Heart left ventricle (tissue), 16 donors: ENCODE measurements at places on chromosomes 16 and 17.

- H3K4me3 ChIP-seq, result no peak overlapping the region
- DNase-seq, result no peak
- H3K4me1 ChIP-seq, result no peaks in the 10 kb centered on the region
Measured at GRCh38 chr16:69544088-69544487, 21.7 kb upstream of the NFAT5 start.

DNA sequence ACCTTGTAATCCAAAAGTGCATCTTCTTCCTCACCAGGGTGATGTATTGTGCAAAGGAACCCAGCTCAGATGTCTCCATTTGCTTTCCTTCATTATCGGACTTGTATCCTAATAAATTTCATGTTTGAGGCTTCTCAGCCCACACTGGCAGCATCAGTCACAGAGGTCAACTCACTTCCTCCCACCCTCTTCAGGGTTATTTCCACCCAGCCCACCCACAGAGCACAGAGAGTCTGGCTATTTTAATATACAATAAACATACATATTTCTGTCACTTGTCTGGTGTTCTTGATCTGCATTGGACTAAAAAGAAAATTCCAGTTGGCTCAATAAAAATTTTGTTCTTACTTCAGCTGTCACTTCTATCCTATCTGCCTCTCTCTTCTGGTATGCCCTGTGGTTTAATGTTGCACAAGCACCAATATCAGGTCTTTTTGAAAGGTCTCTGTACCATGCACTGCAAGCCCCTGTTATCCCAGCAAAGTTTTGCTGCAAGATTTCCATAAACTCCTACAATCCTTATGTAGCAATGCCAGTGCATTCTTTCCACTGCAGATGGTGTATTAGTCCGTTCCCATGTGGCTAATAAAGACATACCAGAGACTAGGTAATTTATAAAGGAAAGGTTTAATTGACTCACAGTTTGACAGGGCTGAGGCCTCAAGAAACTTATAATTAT, 201.8 kb downstream of the CDH11 start:
- H3K4me1 ChIP-seq, result no peaks in the 10 kb centered on the region
- H3K27ac ChIP-seq, result no peak overlapping the region
- H3K36me3 ChIP-seq, result no peaks in the 10 kb centered on the region
- DNase-seq, result no peak
- H3K27me3 ChIP-seq, result no peaks in the 10 kb centered on the region

- H3K4me3 ChIP-seq, result no peak overlapping the region
- no peaks in the 10 kb centered on the region for H3K36me3 ChIP-seq
- H3K4me1 ChIP-seq, result no peaks in the 10 kb centered on the region
- peaks cover 7% of the 10 kb centered on the region for H3K27me3 ChIP-seq
- DNase-seq, result no peak
Measured at GRCh38 chr17:71828182-71828596, 292.6 kb upstream of the SOX9 start.

GRCh38 chr16:1787322-1788094, 4.7 kb downstream of the NUBP2 start:
- H3K27ac ChIP-seq, result no peak overlapping the region
- DNase-seq, result no peak
- peaks cover 12% of the 10 kb centered on the region for H3K4me1 ChIP-seq
- peaks cover 32% of the 10 kb centered on the region for H3K36me3 ChIP-seq

- H3K27ac ChIP-seq, result no peak overlapping the region
- no peak overlapping the region for H3K4me3 ChIP-seq
- H3K27me3 ChIP-seq, result no peaks in the 10 kb centered on the region
- no peaks in the 10 kb centered on the region for H3K36me3 ChIP-seq
- H3K4me1 ChIP-seq, result no peaks in the 10 kb centered on the region
Measured at GRCh38 chr17:42174126-42174783, 6.7 kb downstream of the KCNH4 start.

DNA sequence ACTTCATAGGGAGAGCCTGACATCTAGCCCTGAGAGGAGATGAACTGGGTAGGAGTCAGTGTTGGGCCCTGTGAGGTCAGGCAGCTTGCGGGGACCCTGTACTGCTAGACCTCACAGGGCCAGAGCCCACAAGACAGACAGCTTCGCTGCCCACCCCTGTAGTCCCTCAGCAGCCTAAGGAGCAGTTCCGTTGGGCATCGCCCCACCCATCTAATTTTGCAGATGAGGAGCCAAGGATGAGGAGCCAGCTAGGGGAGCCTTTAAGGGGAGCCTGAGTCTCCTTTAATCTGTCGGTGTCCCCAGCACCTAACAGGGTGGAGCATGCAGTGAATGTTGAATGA, 755 bp upstream of the TUFM start:
- H3K27ac ChIP-seq, result peak overlapping the region; percentile 93
- peak overlapping the region; percentile 75 for H3K4me3 ChIP-seq
- H3K27me3 ChIP-seq, result no peaks in the 10 kb centered on the region
- H3K36me3 ChIP-seq, result peaks cover 30% of the 10 kb centered on the region
- peaks cover 17% of the 10 kb centered on the region for H3K4me1 ChIP-seq
- DNase-seq, result no peak

DNA sequence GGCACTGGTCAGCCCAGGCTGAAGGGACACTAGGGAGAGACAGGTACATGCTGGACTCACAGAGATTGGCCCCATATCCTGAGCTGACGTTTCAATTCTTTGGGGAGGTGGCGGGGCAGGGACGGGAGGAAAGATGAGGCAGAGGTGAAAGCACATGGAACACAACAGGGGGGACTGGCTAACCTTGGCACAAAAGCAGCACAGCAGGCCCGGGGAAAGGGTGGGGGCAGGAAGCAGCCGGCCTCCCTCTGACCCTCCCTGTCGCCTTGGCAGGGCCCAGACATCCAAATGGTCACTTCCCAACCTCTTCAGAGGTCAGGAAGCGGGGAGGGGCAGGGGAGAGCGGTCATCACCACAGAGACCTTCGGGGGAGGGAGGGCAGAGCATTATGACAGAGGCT, 6.6 kb downstream of the VAT1 start:
- H3K4me3 ChIP-seq, result no peak overlapping the region
- peaks cover 61% of the 10 kb centered on the region for H3K4me1 ChIP-seq
- H3K27me3 ChIP-seq, result no peaks in the 10 kb centered on the region

GRCh38 chr17:6503641-6504195, 52.6 kb downstream of the PITPNM3 start:
- no peaks in the 10 kb centered on the region for H3K36me3 ChIP-seq
- H3K4me3 ChIP-seq, result no peak overlapping the region
- no peaks in the 10 kb centered on the region for H3K4me1 ChIP-seq
- no peak overlapping the region for H3K27ac ChIP-seq
- DNase-seq, result no peak
- H3K27me3 ChIP-seq, result no peaks in the 10 kb centered on the region

DNA sequence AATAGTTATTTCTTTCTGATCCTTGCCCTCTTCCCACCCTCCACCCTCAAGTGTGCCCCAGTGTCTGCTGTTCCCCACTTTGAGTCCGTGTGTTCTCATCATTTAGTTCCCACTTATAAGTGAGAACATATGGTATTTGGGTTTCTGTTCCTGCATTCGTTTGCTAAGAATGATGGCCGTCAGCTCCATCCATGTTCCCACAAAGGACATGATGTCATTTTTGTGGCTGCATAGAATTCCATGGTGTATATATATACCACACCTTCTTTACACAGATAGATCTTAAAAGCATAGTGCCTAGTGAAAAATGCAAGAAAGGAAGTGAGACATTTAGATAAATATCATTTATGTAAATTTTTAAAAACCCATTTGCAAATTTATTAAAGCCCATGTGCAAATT, 33.1 kb downstream of the HS3ST2 start:
- no peaks in the 10 kb centered on the region for H3K27me3 ChIP-seq
- H3K36me3 ChIP-seq, result no peaks in the 10 kb centered on the region
- no peak for DNase-seq
- no peak overlapping the region for H3K4me3 ChIP-seq
- H3K27ac ChIP-seq, result no peak overlapping the region

DNA sequence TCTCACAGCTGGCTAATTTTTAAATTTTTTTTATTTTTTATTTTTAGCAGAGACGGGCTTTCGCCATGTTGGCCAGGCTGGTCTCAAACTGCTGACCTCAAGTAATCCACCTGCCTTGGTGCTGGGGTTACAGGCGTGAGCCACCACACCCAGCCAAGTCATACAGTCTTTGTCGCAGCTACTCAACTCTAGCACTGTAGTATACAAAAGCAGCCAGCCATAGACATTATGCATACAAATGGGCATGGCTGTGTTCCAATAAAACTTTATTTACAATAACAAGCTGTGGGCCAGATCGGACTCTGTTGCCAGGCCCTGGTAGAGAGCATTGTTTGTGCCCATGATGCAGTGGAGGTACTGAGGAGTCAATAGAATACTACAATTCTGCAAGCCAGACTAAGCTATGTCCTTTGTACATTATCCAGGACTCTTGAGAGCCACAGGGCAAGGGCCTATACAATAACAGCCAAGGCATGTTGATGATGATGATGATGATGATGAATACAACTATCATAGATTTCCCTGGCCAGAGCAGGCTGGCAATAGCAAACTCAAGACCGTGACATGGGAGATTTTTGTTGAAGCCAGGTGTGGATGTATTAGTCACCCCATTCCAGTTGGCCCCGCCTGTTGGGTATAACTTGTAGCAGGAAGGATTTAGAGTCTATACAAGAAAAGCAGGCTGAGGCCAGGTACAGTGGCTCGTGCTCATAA, 101.8 kb downstream of the MYH11 start:
- no peaks in the 10 kb centered on the region for H3K4me1 ChIP-seq
- no peaks in the 10 kb centered on the region for H3K36me3 ChIP-seq
- H3K27me3 ChIP-seq, result peaks cover 3% of the 10 kb centered on the region
- no peak overlapping the region for H3K4me3 ChIP-seq
- H3K27ac ChIP-seq, result peak overlapping the region; percentile 41

DNA sequence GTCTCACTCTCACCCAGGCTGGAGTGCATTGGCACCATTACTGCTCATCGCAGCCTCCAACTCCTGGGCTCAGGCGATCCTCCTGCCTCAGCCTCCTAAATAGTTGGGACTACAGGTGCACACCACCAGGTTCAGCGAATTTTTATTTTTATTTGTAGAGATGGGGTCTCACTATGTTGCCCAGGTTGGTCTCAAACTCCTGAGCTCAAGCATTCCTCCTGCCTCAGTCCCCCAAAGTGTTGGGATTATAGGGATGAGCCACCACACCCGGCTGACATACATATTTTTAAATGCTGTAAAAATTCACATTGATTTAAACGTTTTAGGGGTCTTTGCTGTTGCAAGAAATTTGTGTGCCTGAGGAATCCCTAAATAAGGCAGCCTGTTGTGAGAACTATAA, 24.8 kb upstream of the SEC14L1 start:
- H3K27me3 ChIP-seq, result no peaks in the 10 kb centered on the region
- no peak overlapping the region for H3K4me3 ChIP-seq
- DNase-seq, result no peak
- H3K4me1 ChIP-seq, result peaks cover 61% of the 10 kb centered on the region

GRCh38 chr17:40281663-40282062, 6.0 kb upstream of the CDC6 start:
- H3K36me3 ChIP-seq, result peaks cover 59% of the 10 kb centered on the region
- no peak overlapping the region for H3K27ac ChIP-seq
- no peaks in the 10 kb centered on the region for H3K27me3 ChIP-seq
- peaks cover 5% of the 10 kb centered on the region for H3K4me1 ChIP-seq
- DNase-seq, result no peak
- H3K4me3 ChIP-seq, result no peak overlapping the region

GRCh38 chr16:68772030-68772681, 35.1 kb downstream of the CDH1 start:
- no peak overlapping the region for H3K4me3 ChIP-seq
- H3K4me1 ChIP-seq, result no peaks in the 10 kb centered on the region
- no peaks in the 10 kb centered on the region for H3K36me3 ChIP-seq
- no peak for DNase-seq
- H3K27me3 ChIP-seq, result no peaks in the 10 kb centered on the region
- no peak overlapping the region for H3K27ac ChIP-seq

GRCh38 chr17:57861000-57861789, 11.4 kb upstream of the MRPS23 start:
- DNase-seq, result peak; percentile 79
- H3K27ac ChIP-seq, result peak overlapping the region; percentile 87
- H3K4me3 ChIP-seq, result peak overlapping the region; percentile 62
- peaks cover 12% of the 10 kb centered on the region for H3K36me3 ChIP-seq

- H3K4me1 ChIP-seq, result peaks cover 28% of the 10 kb centered on the region
- no peak overlapping the region for H3K4me3 ChIP-seq
- H3K27ac ChIP-seq, result no peak overlapping the region
- no peaks in the 10 kb centered on the region for H3K27me3 ChIP-seq
Measured at GRCh38 chr16:15973421-15973820, 24.0 kb downstream of the ABCC1 start.
